Diencephalon (tissue), 1 donor: ENCODE measurements at places on chromosomes 16 and 17. TPM values are rescaled to one million over a fixed set of nuclear protein-coding genes. Genes with fewer than 3 reads are reported as not detected.

Gene STUB1
- total RNA-seq: 81.2 TPM

Gene DHX58
- total RNA-seq: 3.0 TPM

Gene DCTPP1
- 25.4 TPM for total RNA-seq

Gene GDE1
- total RNA-seq: 62.1 TPM

Gene TTLL6
- total RNA-seq: 0.46 TPM
